ENCODE measurements at places on chromosomes 5 and 9.

DNA sequence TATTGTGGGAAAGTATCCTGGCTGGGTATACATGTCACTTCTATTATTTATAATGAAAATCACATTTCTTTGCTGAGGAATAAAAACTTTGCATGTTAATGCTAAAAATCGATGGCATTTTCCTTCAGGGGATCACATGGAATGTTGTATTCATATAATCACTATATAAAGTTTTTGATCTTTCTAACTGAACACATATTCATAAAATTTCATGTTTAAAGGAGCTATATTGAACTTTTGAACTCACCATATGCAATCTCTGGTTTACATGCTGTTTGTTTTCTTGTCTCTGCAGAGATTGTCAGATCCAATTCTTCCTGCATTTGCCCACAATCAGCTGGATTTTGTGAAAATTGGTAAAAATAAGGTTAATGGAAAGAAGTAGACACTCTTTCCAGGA lies 33.4 kb upstream of the TRAF1 start:
- DNase-seq: no peak
- no peaks in the 10 kb centered on the region for H3K4me1 ChIP-seq
- H3K27ac ChIP-seq: no peak overlapping the region
- peaks cover 19% of the 10 kb centered on the region for H3K36me3 ChIP-seq
- H3K27me3 ChIP-seq: no peaks in the 10 kb centered on the region

- H3K27me3 ChIP-seq: peaks cover 89% of the 10 kb centered on the region
- no peaks in the 10 kb centered on the region for H3K4me1 ChIP-seq
- DNase-seq: no peak
- H3K27ac ChIP-seq: no peak within 1 kb of the TSS
These were observed at the start of gene SV2C for GRCh38 chr5:76082772-76083554. SV2C (plus strand) TSS chr5:76083383; CDS start chr5:76131751, 48,368 bp downstream.

GRCh38 chr5:179609834-179610108 lies 13.7 kb downstream of the HNRNPH1 start:
- H3K27me3 ChIP-seq: no peaks in the 10 kb centered on the region
- H3K4me3 ChIP-seq: no peak overlapping the region
- H3K27ac ChIP-seq: peak overlapping the region; percentile 22
- H3K36me3 ChIP-seq: peaks cover 18% of the 10 kb centered on the region

- H3K27ac ChIP-seq: no peak overlapping the region
- H3K4me3 ChIP-seq: no peak overlapping the region
- no peak for DNase-seq
- peaks cover 2% of the 10 kb centered on the region for H3K4me1 ChIP-seq
- H3K27me3 ChIP-seq: no peaks in the 10 kb centered on the region
These were observed 16.9 kb downstream of the SEMA6A start for GRCh38 chr5:116557669-116558271.

GRCh38 chr5:34803974-34804732 lies 34.8 kb upstream of the TTC23L start:
- no peaks in the 10 kb centered on the region for H3K4me1 ChIP-seq
- no peak overlapping the region for H3K4me3 ChIP-seq
- DNase-seq: no peak
- H3K27me3 ChIP-seq: no peaks in the 10 kb centered on the region
- H3K36me3 ChIP-seq: no peaks in the 10 kb centered on the region

GRCh38 chr5:73234204-73234555 lies 61.2 kb downstream of the TMEM174 start:
- DNase-seq: no peak
- H3K4me3 ChIP-seq: peak overlapping the region; percentile 51
- peaks cover 97% of the 10 kb centered on the region for H3K27me3 ChIP-seq
- H3K36me3 ChIP-seq: no peaks in the 10 kb centered on the region
- peaks cover 6% of the 10 kb centered on the region for H3K4me1 ChIP-seq
- no peak overlapping the region for H3K27ac ChIP-seq

GRCh38 chr5:98934546-98934945 lies 5.7 kb upstream of the CHD1 start:
- H3K4me3 ChIP-seq: no peak overlapping the region
- no peaks in the 10 kb centered on the region for H3K27me3 ChIP-seq
- H3K4me1 ChIP-seq: peaks cover 10% of the 10 kb centered on the region
- peak overlapping the region; percentile 27 for H3K27ac ChIP-seq
- H3K36me3 ChIP-seq: no peaks in the 10 kb centered on the region

DNA sequence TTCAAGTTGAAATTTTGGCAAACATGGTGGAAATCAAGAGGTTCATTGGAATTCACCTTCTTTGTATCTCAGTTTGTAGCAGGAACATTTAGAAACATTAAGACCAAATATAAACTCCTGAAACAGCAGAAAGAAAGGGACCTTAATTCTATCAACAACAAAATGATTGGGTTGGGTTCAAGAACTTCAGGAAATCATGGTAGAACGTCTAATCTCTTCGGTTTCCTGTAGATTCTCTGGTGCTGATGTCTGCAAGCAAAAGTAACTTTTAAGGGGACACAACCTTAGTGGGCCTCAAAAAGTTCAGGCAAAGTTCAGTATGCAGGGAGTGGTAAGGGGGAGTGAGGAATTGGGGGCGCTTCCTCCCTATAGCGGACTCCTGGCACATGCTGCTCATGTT lies 3.4 kb downstream of the IL33 start:
- no peak overlapping the region for H3K4me3 ChIP-seq
- no peaks in the 10 kb centered on the region for H3K36me3 ChIP-seq
- peak overlapping the region; percentile 54 for H3K27ac ChIP-seq
- H3K27me3 ChIP-seq: no peaks in the 10 kb centered on the region

GRCh38 chr5:50300878-50301277 lies 140.2 kb downstream of the EMB start:
- H3K27ac ChIP-seq: no peak overlapping the region
- H3K27me3 ChIP-seq: no peaks in the 10 kb centered on the region
- no peaks in the 10 kb centered on the region for H3K4me1 ChIP-seq

DNA sequence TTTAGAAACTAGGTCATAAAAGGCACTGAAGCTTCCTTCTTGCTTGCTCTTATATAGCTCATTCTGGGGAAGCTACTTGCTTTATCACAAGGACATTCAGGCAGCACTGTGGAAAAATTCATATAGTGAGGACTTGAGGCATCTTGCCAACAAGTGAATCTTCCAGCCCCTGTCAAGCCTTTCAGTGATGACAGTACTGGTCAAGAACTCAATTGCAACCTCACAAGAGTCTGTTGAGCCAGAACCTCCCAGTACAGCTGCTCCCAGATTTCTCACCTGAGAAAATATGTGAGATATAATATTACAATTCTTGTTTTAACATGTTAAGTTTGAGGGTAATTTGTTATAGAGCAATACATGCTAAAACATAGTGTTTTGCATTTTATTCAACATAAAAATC lies 2011.0 kb upstream of the NUDT12 start:
- no peaks in the 10 kb centered on the region for H3K27me3 ChIP-seq
- no peak for DNase-seq
- no peak overlapping the region for H3K4me3 ChIP-seq
- no peak overlapping the region for H3K27ac ChIP-seq
- no peaks in the 10 kb centered on the region for H3K4me1 ChIP-seq
- H3K36me3 ChIP-seq: no peaks in the 10 kb centered on the region

GRCh38 chr9:124660341-124660801 lies 110.7 kb downstream of the NR6A1 start:
- no peak for DNase-seq
- no peaks in the 10 kb centered on the region for H3K27me3 ChIP-seq
- peak overlapping the region; percentile 40 for H3K4me3 ChIP-seq
- no peaks in the 10 kb centered on the region for H3K36me3 ChIP-seq

- no peak overlapping the region for H3K4me3 ChIP-seq
- H3K27me3 ChIP-seq: no peaks in the 10 kb centered on the region
- H3K36me3 ChIP-seq: no peaks in the 10 kb centered on the region
- no peak for DNase-seq
These were observed 95.7 kb upstream of the ITGA1 start for GRCh38 chr5:52692039-52692438.
